NCI-H748 treated with DMSO at 0.1 percent for 48 hours (cell line): ENCODE measurements at places on chromosomes 4 and X.

- DNase-seq, result no peak
Measured at GRCh38 chrX:25941559-25942250, 196.4 kb upstream of the MAGEB18 start.

DNA sequence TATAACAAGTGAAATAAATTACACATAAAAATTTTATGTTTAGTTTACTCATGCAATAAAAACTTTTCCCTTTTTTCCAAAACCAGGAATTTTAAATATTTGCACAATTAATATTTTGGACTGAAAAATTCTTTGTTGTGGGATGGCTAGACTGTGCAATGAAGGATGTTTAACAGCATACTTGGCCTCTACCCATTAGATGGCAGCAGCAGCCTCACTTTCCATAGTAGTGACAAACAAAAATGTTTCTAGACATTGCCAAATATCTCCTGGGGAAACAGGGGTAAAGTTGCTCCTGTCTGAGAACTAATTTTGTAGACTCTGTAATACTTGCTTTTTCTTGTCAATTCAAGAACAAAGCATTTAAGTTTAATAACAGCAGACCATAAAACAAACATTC, 49.8 kb downstream of the SCLT1 start:
- DNase-seq, result no peak

GRCh38 chr4:133316909-133317308, 167.8 kb downstream of the PCDH10 start:
- DNase-seq, result no peak

GRCh38 chr4:108166441-108167315, 2.1 kb downstream of the LEF1 start:
- peak; percentile 46 for DNase-seq

GRCh38 chrX:101407167-101407747, 468 bp downstream of the GLA start:
- no peak for DNase-seq

DNA sequence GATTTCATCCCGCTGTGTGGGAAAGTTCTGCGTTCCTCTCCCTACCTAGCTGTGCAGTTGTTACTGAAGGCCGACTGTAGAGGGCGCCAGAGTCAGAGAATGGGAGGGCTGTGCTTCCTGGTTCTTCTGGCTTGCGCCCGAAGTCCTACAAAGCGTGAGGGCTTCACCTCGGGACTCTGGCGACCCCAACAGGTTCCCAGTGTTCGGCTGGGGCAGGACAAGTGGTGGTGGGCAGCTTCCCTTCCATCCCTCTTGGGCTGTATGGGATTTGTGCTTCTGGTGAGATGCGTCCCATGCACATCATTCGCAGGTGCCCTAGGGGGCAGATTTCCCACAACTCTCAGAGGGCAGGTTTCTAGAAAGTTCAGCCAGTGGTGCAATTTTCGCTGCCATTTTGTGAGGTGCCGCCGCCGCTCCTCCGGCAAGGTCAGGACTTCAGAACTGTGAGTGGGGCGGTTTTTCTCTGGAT, 27.3 kb downstream of the CT45A1 start:
- no peak for DNase-seq

GRCh38 chr4:113952452-113953029, 26.9 kb downstream of the ARSJ start:
- DNase-seq, result peak; percentile 38

GRCh38 chrX:133191739-133192039, 26.5 kb downstream of the TFDP3 start:
- DNase-seq, result no peak

DNA sequence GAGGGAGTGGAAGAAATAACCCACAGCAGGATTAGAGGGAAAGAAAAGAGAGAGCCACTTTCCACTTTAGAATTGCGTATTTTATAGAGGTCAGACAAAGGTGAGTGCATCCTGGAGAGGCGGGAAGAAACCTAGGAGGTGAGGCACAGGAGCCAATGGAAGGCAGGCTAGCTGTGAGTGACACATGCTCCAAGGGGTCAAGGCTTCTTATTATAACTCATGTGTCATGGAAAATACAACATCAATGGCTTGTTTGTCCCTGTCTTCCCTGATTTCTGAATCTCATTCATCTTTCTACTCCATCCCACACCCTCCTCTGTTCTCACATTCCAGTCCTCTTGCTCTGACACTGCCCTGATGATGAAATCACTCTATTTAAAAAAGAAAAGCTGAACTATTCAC, 14.4 kb downstream of the ANXA3 start:
- no peak for DNase-seq

DNA sequence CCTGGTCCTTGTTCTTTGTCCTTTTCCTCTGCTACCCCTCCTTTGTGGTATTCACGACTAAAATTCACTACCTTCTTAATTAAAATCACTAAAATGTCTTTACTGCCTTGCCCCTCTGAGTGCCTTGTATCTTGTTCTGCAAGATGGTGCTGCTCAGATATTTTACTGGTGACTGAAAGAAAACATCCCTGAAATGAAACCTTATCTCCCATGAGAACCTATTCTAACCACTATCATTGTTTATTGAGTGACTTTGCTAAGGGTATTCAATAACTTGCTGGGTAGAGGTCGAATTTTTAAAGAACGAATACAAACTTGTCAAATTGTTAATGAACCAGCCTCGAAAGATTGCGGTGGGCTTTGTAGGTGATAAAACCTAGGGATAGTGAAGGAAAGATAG, 52.8 kb downstream of the SPRY1 start:
- DNase-seq, result no peak

DNA sequence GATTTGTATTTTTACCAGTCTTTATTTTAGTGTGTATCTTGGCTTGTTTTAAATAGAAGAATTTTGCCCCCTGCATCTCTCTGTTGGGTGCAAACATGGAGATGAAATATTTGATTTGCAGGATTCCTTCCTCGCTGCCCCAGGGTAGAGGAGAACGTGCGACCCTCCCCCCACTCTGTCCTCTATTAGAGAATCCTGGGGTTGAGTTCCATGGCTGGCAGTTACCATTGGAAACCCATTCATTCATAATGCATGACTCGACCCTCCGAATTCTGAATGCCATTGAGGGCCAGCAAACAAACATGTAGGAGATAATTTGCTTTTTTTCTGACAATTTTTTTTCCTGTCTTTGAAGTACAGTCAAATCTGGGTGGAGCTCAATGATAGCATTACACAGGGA, 53.7 kb downstream of the TRIM2 start:
- peak; percentile 20 for DNase-seq

DNA sequence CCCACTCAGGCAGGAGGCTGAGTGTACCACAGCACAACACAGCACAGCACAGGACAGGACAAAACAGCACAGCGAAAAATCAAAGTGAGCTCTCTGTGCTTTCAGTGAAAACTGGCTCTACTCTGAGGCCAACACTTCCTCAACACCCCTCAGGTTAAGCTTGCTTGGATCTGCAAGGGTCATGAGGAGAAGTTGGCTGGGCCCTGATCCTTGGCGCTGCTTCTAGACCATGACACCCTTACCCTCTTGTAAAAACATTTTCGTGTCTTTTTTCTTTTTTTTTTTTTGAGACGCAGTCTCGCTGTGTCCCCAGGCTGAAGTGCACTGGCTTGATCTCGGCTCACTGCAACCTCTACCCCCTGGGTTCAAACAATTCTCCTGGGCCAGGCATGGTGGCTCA, 25.3 kb downstream of the USP46 start:
- DNase-seq, result no peak

DNA sequence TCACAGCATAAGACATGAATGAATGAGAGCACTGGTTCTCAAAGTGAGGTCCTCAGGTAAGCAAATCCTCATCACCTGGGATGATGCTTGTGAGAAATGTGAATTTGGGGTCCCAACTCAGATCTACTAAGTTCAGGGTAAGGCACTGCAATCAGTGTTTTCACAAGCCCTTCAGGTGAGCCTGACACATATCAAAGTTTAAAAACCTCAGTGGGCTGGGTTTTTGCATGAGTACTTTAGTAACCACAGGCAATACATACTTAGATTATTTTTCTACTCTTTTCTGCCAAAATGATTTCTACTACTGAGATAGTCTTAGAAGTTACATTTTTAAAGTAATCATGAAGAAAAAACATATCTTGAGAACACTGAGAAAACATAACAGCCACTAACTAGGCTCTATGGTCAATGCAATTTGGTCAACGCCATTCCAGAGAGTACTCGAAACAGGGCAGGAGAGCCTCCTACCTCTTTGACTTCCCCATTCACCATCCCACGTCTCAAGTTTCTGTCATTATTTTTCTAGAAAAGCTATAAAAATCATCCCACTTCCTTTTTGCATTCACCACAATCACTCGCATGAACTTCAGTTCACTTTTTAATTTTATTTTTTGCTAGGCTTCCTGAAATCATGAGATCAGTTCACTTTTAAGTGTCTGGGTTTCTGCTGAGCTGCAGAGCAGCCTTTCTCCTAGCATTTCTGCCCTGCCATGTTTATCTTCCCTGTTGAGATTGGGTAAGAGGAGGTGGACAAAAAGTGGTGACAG, 73.8 kb downstream of the MFAP3L start:
- no peak for DNase-seq

- no peak for DNase-seq
Measured at GRCh38 chrX:52082578-52082977, 13.6 kb upstream of the MAGED4B start.

GRCh38 chr4:53003959-53004358, 141.8 kb downstream of the RASL11B start:
- DNase-seq, result no peak

DNA sequence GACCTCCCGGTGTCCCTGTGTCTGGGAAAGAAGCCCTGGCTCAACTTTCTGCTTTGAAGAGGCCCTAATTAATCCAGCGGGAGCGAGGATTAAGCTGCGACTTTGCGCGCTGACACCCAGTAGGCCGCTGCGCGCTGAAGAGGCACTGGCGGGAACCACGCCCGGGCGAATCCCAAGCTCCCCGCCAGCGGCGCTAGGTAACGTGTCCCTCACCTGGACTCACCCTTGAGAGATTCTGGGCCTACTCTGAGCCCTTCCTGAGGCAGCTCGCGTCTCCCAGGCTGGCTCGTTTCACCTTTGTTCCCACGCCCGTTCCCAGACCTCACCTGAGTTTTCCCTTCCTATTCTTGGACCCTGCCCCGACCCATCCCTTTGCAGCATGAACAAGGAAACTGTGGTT, 616 bp upstream of the KLHL34 start:
- no peak for DNase-seq

DNA sequence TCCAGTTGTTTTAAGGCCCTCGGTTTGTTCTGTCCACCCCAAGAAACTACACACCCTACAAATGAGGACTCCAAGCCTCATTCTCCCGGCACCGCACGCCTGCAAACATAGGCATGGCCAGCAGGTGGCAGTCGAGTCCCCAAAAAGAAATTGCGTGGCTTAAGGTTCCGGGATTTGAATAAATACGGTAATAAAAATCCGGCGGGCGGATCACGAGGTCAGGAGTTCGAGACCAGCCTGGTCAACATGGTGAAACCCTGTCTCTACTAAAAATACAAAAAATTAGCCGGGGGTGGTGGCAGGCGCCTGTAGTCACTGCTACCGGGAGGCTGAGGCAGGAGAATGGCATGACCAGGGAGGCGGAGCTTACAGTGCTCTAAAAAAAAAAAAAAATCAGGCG, 21.8 kb upstream of the CSF2RA start:
- DNase-seq, result no peak

DNA sequence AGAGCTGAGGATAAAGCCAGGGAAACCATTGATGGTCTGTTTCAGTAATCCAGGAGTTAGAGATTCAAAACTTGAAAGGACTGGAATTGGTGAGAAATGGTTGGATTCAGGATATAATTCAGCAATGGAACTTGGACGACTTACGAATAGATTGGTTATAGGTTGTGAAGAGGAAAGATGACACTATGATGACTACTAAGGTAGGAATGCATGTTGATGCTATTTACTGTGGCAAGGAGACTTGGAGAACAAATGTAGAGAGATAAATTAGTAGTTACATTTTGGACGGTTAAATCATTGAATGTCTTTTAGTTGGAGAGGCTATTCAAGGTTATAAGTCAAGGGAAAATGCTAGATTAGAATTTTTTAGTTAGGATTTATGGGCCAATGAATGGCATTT, 365.4 kb upstream of the TECRL start:
- DNase-seq, result no peak

DNA sequence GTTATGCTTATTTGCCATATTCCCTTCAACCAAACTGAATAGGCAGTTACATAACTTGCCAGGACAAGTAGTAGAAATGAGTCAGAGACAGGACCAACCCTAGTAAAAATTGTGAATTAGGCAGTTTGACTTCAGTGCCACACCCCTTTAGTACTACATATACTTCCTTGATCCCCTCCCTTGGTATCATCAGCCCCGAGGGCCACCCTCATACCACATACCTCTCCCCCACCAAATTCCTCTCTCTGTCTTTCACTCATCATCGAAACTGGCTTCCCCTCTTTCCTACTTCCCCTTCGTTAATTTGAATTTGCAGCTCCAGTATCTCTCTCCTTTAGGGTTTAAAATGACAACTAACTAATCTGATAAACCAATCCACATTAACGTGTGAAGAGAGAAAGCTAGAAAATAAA, 7.9 kb upstream of the PTPN13 start:
- no peak for DNase-seq

DNA sequence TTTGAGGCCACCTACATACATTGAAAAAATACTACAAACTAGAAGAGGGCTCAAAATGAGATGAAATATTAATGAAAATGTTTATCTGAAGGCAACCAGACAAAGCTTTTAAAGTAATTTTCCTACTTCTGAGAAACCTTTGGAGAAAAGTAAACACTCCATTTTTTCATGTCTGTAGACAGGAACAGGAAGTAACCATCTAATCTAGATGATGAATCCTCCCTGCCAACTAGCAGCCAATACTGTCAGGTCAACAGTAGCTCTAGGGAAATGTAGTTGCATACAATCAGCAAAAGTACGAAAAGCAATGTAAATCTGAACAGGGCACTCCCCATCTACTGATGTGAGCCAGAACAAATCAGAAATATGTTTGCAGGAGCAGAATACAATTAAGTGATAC, 49.0 kb downstream of the AMMECR1 start:
- DNase-seq, result no peak

- no peak for DNase-seq
Measured at GRCh38 chrX:110569506-110569905, 210.9 kb downstream of the RTL9 start.

- DNase-seq, result no peak
Measured at GRCh38 chrX:100915562-100915961, 13.2 kb downstream of the XKRX start.

GRCh38 chrX:75989806-75990590, 182.9 kb upstream of the PBDC1 start:
- DNase-seq, result no peak

DNA sequence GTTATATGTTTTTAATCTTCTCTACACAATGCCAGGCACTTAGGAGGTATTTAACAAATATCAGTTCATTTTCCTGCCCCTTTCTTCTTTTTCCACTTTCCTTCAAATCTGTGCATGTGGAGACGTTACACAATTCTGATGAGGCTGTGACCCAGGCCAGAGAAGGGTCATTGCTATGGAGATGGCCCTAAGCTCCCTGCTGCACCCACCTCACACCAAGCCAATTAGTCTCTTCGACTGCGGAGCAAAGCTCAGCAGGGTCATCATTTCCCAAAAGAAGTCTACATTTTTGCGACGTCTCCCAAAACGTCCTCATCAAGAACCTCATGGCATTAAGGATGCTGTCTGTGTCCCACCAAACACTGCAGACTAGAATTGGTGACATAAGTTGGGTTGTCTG, 28.9 kb upstream of the VEGFD start:
- DNase-seq, result no peak
